Esophagus squamous epithelium (tissue), 5 donors: ENCODE measurements at places on chromosomes 6 and 20. TPM values are rescaled to one million over a fixed set of nuclear protein-coding genes. Genes with fewer than 3 reads are reported as not detected.

DNA sequence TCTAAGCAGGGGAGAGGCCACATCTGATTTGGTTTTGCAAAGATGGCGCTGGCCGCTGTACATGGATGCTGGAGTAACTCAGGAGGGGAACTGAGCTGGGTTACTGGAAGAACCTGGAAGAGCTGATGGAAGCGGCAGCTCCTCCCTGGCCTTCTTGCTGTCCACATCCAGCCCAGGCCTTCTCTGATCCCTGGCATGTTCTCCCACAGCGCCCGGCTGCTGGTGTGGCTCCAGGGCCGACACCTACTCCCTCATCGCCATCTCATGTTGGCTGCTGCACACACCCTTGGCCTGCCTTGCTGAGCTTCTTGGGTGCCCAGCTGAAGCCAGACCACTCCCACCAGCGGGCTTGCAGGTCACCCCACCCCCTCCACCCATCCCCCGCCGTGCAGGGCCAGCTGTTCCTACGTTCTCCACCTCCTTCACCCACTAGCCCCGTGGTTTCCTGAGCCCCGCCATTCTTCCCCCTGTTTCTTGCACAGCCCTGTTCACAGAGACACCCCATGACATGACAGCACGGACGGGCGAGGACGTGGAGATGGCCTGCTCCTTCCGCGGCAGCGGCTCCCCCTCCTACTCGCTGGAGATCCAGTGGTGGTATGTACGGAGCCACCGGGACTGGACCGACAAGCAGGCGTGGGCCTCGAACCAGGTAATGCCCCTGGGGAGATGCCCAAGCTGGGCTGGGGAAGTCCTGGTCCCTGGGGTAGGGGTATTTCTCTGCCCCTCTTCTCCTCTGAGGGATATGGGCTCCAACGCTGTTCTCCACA, 28.4 kb downstream of the VSTM2L start:
- peaks cover 46% of the 10 kb centered on the region for H3K27me3 ChIP-seq
- no peak for DNase-seq
- H3K27ac ChIP-seq = no peak overlapping the region
- no peaks in the 10 kb centered on the region for H3K4me1 ChIP-seq
- no peaks in the 10 kb centered on the region for H3K36me3 ChIP-seq
- no peak overlapping the region for H3K4me3 ChIP-seq

DNA sequence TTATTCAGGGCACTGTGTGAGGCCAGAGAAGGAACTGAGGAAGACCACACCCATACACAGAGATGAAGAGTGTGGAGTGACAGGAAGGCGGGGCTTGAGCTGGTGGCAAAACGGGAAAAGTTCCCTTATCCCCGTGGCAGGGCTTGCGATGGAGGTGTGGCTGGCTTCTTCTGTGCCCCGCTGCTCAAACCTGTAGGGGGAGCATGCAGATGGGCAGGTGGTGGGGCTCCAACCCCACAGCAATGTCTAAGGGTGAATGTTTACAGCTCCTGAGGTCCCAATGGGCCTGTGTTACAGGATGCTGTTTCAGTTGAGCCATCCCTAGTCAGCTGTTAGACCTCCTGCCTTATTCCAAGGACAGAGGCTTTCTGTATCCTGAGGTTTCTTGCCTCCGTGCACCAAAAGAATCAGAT, 105.9 kb downstream of the LY86 start:
- H3K4me1 ChIP-seq = peaks cover 56% of the 10 kb centered on the region
- no peaks in the 10 kb centered on the region for H3K36me3 ChIP-seq
- no peaks in the 10 kb centered on the region for H3K27me3 ChIP-seq
- peak overlapping the region; percentile 45 for H3K4me3 ChIP-seq

DNA sequence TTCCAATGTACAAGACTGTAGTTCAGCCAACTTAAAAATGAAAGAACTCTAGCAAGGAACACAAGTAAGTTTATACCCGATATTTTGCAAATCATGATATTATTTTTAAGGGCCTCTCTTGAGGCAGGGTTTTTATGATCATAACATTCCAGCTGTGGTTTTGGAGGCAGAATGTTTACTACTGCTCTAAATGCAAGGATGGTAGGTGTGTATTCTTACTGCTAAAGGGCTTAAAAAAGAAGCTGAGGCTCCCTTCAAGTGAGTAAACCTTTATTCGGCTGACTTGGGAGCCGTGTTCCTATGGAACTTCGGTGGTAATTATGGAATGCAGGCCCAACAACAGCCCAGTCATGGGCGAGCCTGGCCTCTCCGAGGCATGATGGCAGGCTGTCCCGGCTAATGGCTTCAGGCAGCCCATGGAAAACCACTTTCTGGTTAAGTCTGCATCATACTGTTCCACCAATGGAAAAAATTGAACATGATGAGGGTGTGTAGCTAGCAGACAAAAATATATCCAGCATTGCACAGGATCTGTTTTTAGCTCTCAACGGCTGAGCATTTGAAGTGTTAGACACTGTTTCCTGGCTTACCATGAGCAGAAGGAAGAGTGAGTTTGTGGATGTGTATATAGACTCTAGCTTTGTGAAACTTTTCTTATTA, 111.5 kb downstream of the TIAM2 start:
- no peaks in the 10 kb centered on the region for H3K4me1 ChIP-seq
- no peaks in the 10 kb centered on the region for H3K27me3 ChIP-seq
- no peaks in the 10 kb centered on the region for H3K36me3 ChIP-seq
- no peak for DNase-seq

DNA sequence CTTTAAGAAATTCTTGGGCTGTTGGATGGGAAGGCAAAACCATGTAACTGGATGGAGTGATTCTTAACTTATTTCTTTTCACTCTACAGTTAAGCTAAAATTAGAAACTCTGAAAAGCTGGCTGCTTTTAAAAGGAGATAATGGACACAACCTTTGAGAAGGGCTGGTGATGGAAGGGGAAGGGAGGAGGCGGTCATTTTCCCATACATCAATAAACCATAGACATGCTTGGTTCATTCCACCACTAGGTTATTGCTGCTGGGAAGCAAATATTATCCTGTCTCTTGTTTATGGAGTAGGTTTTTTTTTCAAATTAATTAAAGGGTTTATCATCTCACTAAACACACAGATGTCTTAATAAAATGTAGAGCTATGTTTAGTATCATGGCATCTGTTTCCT, 76.2 kb downstream of the PLCB1 start:
- no peak overlapping the region for H3K4me3 ChIP-seq
- H3K27ac ChIP-seq = no peak overlapping the region
- H3K27me3 ChIP-seq = no peaks in the 10 kb centered on the region
- H3K4me1 ChIP-seq = no peaks in the 10 kb centered on the region
- no peaks in the 10 kb centered on the region for H3K36me3 ChIP-seq
- no peak for DNase-seq

- H3K27me3 ChIP-seq = no peaks in the 10 kb centered on the region
- peak overlapping the region; percentile 8 for H3K27ac ChIP-seq
- no peaks in the 10 kb centered on the region for H3K36me3 ChIP-seq
- H3K4me1 ChIP-seq = peaks cover 3% of the 10 kb centered on the region
These were observed 72.4 kb upstream of the BACH2 start for GRCh38 chr6:90369024-90369519.

The DEF6 gene
- 38.0 TPM for total RNA-seq

DNA sequence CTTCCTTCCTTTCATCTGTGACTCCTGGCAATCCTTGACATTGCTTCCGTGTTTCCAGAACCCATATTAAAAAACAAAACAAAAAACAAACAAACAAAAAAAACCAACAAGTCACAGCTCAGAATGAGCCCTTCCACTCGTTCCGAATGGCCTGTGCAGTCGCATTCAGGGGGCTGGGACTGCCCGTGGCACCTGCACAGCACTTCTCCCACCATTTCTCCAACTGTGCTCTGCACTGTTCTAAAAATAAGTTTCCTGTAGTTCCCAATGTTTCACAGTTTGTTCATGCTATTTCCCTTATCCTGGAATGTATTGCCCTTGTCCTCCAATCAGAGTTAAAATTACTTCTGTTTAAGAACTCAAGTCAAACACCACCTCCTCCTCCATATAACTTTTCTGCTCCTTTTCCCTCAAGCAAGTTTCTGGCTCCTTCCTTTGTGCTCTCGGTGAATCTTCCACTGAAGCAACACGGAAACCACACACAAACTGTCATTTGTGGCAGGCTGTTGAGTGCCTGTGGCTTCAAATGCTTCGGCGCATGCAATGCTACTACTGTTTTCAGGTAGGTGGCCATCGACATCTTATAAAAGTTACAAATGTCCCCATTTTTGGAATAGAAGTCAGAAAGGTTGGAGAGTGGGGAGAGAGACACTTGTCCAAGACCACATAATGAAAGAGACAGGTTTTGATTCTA, 57.7 kb downstream of the PDE10A start:
- no peaks in the 10 kb centered on the region for H3K36me3 ChIP-seq
- H3K27ac ChIP-seq = no peak overlapping the region
- no peak for DNase-seq
- H3K4me3 ChIP-seq = no peak overlapping the region
- no peaks in the 10 kb centered on the region for H3K27me3 ChIP-seq

- no peaks in the 10 kb centered on the region for H3K36me3 ChIP-seq
- DNase-seq = no peak
- no peak overlapping the region for H3K4me3 ChIP-seq
- no peaks in the 10 kb centered on the region for H3K4me1 ChIP-seq
These were observed 137.0 kb downstream of the CDH4 start for GRCh38 chr20:61389077-61389476.

DNA sequence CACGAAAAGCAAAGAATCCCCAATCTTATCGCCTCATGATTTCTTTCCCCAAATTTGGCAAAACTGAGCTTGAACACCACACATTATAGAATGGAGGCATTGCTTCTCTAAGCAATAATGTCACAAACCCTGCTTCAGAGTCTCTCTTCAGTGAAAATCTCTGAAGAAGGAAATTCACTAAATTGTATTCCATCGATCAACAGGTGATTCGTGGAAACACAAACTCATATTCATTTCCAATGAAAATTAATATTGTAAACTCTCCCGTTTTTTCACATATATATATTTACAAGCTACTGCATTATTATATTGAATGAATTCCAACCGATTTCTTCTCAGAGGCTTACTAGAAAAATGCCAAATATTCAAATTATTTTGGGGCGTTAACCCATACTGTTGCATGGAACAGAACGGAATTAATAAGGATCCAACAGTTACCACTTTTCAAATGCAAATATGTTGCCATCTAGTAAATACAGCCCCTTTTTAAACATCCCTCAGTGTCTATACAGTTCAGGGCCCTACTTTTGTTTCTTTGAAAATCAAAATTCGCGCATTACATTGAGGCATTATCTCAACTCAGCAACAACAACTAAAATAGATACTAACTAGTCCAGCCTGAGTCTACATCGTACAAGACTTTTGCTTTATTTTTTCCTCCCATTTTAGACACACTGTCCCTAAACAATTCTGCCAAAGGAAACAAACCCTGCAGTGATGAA, 1.3 kb downstream of the KIF13A start:
- H3K4me1 ChIP-seq = peaks cover 62% of the 10 kb centered on the region
- no peaks in the 10 kb centered on the region for H3K36me3 ChIP-seq
- peak overlapping the region; percentile 54 for H3K4me3 ChIP-seq
- DNase-seq = no peak
- no peaks in the 10 kb centered on the region for H3K27me3 ChIP-seq

DNA sequence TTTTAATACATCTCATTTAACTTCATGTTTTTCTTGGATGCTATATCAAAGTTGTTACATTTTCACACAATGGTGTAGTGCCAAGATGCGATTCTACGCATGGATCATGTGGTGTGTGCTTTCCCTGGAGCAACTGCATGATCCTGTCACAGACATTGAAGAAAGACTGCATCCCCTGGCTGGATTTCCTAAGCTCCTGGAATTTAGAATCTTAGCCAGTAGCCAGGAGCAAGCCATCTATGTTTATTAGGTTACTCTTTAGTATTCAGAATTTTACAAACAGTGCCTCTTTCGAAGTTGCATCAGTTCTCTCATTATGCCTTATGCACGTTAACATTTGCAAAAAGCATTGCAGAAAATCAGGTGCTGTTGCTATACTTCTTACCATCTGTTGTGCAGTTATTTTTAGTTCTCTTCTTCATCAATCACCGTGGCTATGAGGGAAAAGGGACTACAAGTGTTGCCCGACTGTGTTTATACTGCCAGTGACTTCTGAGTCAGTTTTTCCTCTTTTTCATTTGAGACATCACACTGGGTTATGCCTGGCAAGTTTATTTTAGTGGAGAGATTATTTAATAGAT, 584.2 kb downstream of the BCKDHB start:
- DNase-seq = no peak
- no peak overlapping the region for H3K4me3 ChIP-seq
- H3K4me1 ChIP-seq = no peaks in the 10 kb centered on the region

- no peaks in the 10 kb centered on the region for H3K27me3 ChIP-seq
- H3K4me3 ChIP-seq = peak overlapping the region; percentile 37
- H3K36me3 ChIP-seq = peaks cover 8% of the 10 kb centered on the region
- peaks cover 20% of the 10 kb centered on the region for H3K4me1 ChIP-seq
These were observed 48.3 kb downstream of the ATXN1 start for GRCh38 chr6:16712931-16713484.

The SLC52A3 gene
- total RNA-seq = 5.8 TPM

DNA sequence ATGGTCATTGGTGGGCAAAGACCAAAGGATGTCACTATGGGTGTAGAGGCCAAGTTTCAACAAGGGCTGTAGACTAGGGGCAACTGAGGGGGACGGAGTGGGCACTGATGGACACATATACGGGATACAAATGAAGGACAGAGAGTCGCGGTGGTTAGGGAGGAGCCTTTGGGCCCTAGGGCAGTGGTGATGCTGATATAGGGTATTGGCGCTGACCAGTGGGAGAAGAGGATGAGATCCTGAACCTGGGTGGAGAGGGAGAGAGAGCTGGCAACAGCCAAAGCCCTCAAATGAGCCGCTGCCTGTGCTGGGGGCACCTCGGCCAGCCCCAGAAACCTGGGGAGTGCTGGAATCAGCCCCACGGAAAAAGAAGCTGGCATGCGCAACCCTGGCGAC, 1.6 kb downstream of the CDH22 start:
- H3K4me3 ChIP-seq = peak overlapping the region; percentile 71
- no peak for DNase-seq
- H3K36me3 ChIP-seq = no peaks in the 10 kb centered on the region
- no peak overlapping the region for H3K27ac ChIP-seq
- peaks cover 44% of the 10 kb centered on the region for H3K4me1 ChIP-seq

The CHRNA4 gene
- not detected for total RNA-seq

- H3K27ac ChIP-seq = no peak overlapping the region
- no peaks in the 10 kb centered on the region for H3K4me1 ChIP-seq
- no peak for DNase-seq
- H3K27me3 ChIP-seq = peaks cover 11% of the 10 kb centered on the region
- no peak overlapping the region for H3K4me3 ChIP-seq
These were observed 9.6 kb upstream of the SLC2A10 start for GRCh38 chr20:46699651-46700359.

- H3K27ac ChIP-seq = no peak overlapping the region
- no peak overlapping the region for H3K4me3 ChIP-seq
- no peaks in the 10 kb centered on the region for H3K27me3 ChIP-seq
- DNase-seq = no peak
- H3K36me3 ChIP-seq = no peaks in the 10 kb centered on the region
These were observed 5.1 kb upstream of the TMEM181 start for GRCh38 chr6:158554611-158555361.
